ENCODE measurements at places on chromosomes 6 and 20.

DNA sequence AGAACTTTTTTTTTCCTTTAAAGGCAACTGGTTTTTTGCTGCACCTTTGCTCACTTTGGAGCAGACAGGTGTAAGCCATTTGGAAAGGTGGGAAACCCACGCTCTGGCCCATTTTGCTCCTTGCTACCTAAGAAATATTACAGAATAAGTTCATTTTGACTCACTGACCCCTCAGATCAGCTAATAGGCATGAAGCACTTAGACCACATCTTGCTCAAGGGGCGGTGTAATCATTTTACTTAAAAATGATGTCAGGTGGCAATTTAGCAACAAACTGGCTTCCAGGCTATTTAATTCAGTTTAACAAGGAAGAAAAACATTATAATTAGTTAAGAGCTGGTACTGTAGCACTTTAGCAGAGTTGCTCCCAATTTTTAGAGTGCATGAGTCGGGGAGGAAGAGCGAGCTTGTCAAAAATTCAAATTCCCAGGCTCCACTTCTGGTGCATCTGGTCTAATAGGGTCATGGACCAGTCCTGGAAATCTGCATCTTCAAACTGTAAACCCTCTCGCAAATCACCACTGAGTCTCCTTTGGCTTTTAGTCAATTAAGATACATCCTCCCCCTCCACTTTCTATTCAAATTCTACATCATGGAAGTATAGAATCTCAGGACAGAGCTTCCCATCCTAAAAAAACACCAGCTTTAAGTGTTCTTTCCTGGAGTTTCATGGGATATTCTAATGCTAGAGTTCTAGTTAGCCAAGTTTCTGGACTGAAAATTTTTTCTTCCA lies 38.2 kb downstream of the JAG1 start:
- no peak for DNase-seq

DNA sequence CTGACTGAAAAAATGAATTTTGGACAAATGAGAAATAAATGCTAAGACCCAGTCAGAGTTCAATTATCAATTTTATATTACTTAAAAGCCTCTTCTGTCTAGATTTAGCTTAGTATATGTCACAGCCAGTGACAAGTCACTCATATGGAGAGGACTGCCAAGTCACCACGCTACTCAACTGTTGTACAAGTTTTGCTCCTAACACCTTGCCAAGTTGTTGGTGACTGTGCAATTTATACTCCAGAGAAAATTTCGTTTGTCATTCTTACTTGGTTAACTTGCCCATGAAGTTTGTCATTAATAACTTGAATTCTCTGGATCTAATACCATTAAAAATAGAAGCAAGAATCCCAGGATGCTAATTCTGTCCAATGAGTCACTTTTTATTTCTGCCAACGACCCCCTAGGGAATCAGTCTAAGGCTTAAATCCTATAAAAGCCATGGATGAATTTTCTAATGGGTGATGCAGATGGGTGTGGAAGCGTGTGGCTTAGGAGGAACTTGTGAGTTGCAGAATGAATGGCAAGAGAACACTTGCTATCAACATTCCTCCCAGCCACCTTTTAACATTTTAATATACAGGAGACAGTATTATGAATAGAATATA lies 30.4 kb upstream of the FBXO30 start:
- DNase-seq: no peak

- DNase-seq: no peak
Measured at GRCh38 chr6:159376516-159377158, 207.4 kb downstream of the FNDC1 start.

DNA sequence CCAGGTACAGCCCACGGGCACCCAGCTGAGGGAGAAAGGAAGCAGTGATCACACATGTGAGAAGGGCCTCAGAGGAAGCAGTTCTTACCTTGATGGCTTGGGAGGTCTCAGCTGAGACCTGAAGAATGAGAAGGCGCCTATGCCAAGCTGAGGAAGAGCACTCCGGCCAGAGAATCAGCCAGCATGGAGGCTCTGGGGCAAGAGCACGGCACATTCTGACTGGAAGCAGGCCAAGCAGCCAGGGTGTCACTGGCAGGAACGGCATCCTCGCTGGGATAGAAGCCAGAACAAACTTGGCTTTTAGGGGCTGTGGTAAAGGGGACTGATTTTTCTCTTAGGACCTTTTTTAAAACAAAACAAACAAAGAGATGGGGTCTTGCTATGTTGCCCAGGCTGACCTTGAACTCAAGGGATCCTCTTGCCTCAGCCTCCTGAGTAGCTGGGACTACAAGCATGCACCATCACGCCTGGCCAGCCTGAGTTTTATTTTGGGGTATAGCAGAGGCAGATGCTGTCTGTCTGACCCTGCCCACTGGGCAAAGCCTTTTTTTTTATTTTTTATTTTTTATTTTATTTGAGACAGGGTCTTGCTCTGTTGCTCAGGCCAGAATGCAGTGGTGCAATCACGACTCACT lies 17.6 kb downstream of the GHRH start:
- DNase-seq: no peak

DNA sequence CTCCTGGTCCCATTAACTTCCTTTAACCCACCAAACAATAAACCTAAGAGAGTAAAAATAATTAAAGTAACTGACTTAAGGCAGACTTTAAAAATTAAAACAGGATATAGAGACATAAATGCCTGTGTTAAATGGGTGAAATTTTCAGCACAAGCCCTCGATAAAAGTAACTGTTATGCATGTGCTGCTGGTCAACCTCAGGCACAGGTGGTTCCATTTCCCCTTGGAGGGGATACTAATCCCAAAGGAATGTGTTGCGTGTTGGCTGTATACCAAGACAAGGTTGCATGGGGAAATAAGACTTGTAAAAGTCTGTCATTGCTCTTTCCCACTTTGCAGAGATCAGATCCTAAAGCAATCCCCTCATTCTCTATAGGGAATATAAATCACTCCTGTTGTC lies 25.8 kb downstream of the HLA-A start:
- DNase-seq: no peak

GRCh38 chr6:44049163-44049988 lies 77.9 kb downstream of the MRPL14 start:
- DNase-seq: no peak

DNA sequence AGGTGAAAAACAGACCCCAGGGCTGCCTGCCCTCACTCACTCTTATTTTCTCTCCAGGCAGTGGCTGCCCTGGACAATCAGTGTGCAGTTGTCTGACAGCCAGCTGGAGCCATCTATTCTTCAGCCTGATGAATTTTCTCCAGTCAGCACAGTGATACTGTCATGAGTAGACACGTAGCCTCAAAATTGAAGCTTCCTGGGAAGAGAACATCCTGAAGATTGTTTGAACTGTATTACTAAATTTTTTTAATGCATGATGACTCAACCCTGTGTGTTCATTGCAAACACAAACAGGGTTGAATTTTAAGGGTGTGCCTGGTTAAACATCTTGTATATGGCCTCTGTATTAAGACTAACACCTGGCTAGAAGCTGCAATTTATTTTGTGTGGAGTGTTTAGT lies 49.8 kb upstream of the STXBP5 start:
- no peak for DNase-seq

- no peak for DNase-seq
Measured at GRCh38 chr6:155023717-155024116, 28.6 kb downstream of the TIAM2 start.

- no peak for DNase-seq
Measured at GRCh38 chr6:157542414-157543160, 161.6 kb downstream of the ZDHHC14 start.

GRCh38 chr6:125658136-125658535 lies 91.3 kb upstream of the HEY2 start:
- DNase-seq: no peak

DNA sequence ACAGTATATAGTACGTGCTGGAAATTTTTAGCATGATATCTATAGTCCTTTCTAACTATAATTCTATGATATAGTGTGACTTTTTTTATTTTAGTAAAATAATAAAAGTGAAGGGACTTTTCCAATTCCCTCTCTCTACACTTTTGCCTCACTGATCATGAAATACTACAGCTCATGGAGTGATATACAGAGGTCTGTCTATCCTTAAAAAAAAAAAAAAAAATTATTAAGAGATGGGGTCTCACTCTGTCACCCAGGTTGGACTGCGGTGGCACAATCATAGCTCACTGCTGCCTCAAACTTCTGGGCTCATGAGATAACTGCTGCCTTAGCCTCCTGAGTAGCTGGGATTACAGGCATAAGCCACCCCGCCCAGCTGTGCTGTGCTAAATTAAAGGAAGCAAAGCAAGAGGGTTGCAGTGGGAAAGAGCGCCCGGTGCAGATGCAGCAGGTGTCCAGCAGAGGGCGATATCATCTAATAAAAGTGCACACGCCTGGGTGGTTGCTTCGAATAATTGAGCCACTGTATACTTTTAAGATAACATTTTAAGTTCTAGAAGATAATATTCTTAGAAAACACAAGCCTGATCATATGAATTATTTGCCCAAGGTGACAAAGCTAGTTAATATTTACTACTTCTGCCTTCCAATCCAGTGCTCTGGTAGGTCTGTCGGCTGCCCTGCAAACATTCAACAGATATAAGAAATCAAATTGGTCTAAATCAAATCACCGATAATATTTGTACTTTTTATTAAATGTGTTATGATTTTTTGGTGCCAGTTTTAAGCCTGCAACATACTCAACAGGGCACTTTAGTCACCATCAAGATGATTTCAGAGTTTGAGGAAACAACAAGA lies 94.9 kb upstream of the NT5E start:
- no peak for DNase-seq

DNA sequence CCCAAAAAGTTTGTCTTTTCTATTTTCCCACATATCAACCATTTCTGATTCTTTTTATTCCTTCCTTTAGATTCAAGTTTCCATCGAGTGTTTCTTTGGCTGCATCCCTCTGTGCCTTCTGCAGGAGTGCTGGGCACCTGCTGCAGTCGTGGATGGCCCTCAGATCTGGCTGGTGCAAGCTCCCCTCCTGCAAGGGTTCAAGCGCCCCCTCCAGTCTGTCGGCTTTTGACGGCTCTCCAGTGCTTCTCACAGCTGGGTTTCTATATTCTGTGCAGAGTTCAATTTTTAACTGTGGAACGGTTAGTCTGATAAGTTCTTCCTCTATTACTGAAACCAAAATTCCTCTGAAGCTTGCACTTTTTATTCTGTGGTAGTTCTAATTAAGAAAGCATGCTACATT lies 132.1 kb downstream of the HUS1B start:
- no peak for DNase-seq

DNA sequence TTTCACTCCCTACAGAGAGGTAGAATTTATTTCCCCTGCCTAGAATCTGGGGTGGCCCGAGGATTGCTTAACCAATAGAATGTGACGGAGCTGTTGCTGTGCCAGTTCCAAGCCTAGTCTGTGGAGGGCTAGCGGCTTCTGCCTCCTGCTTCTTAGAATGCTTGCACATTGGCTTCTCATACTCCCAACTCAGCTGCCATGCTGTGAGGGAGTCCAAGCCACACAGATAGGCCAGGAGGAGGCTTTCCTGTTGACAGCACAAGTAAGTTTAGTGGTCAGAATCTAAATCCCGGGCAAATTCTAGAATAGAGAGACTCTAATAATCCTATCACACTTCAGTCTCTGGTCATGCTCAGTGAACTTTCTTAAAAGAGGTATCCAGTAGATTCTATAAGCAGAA lies 57.5 kb upstream of the SNRPB2 start:
- DNase-seq: no peak

- DNase-seq: no peak
Measured at GRCh38 chr6:47464052-47464451, 13.5 kb upstream of the CD2AP start.

DNA sequence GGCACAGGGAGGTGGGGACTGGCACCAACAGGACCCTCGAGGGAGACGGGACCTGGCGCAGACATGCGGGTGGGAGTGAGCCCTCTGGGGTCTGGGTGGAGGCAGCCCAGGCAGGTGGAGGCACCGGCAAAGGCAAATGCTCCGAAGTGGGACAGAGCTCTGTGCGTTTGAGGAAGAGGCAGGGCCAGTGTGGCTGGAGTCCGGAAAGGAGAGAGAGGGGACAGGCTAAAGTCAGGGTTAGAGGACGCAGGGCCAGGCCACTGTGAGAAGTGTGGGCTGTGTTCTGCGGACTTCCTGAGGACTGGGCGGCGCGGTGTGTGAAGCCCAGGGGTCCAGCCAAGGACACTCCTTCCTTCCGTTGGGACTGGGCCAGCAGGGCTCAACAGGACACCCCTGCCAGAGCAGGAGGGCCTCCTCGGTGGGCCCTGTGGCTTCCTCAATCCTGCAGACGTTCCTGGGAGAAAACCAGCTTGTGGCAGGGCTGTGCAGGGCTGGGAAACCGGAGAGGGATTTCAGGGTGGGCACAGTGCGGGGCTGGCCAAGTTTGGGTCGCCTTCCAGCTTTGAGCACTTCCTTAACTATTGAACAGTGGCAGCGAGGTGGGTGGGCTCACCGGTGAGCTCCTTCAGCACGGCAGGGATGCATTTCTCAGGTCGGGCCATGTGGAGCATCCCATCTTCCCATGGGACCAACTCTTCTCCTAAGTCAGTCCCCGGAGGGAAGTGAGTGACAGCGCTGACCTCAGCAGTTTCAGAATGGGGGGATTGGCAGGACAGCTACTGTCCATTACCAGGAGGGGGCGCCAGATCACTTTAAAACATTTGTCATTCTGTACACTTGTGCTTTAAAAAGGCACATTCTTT lies 22.5 kb downstream of the MOCS3 start:
- peak; percentile 25 for DNase-seq

DNA sequence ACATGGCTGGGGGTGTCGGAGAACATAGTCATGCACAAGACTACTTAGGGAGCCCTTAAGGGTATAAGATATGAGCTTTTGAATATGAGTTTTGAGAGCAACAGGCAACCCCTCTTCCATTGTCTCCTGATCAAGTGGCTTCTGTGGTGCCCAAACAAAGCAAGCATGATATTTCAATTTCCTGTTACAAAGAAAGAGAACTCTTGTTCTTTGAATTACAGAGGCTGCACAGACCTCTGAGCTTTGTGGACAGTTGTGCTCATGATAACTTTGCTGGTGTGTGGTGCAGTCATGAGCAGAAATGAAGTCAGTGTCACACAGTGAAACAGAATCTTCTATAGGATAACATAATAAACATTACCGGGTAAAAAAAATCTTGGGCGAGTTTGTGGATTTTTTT lies 66.8 kb upstream of the THEMIS start:
- DNase-seq: no peak

- no peak for DNase-seq
Measured at GRCh38 chr6:16752206-16752866, 8.9 kb downstream of the ATXN1 start.

DNA sequence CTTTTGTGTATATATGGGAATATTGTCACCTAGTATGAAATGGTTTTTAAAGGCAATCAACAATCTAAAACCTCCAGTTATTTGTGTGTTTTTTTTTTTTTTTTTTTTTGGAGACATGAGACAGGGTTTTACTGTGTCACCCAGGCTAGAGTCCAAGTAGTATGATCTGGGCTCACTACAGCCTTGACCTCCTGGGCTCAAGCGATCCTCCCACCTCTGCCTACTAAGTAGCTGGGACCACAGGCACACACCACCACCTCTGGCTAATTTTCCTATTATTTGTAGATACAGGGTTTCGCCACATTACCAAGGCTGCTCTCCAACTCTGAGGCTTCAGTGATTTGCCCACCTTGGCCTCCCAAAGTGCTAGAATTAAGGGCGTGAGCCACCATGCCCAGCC lies 349.9 kb downstream of the UTRN start:
- no peak for DNase-seq
